ENCODE measurements at places on chromosomes 11 and 22.

DNA sequence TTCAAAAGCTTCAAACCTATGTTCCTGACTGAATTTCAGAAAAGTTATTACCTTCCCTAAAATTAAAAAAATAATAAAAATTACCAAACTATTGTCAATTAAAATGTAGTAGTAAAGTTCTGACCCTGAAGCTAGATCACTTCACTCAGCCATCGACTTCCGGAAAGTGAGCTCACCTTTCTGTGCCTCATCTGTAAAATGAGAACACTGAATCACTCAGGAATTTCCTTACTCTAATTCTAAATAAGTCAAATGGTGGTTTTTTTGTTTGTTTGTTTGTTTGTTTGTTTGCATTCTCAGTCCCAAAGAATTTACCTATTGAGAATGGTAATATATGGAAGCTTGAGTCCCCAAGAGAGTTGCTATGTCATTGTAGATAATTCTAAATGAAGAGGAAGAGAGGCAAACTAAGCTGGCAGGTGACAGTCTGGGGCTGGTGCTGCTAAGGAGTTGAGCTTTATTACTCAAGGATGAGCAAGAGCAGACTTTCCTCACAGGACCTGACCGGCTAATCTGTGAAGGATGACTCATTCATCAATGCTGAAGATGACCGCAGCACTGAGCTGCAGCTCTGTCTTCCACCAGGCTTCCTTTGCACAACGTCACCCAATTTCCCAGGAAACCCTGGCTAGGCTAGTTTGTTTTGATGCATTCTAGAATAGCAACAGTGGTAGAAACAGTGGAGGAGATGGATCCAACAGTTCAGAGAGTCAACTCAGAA lies 248.8 kb downstream of the RAB38 start:
- no peak overlapping the region for H3K4me3 ChIP-seq
- no peak for DNase-seq
- no peaks in the 10 kb centered on the region for H3K36me3 ChIP-seq
- H3K27ac ChIP-seq = no peak overlapping the region
- no peaks in the 10 kb centered on the region for H3K27me3 ChIP-seq
- H3K4me1 ChIP-seq = no peaks in the 10 kb centered on the region

DNA sequence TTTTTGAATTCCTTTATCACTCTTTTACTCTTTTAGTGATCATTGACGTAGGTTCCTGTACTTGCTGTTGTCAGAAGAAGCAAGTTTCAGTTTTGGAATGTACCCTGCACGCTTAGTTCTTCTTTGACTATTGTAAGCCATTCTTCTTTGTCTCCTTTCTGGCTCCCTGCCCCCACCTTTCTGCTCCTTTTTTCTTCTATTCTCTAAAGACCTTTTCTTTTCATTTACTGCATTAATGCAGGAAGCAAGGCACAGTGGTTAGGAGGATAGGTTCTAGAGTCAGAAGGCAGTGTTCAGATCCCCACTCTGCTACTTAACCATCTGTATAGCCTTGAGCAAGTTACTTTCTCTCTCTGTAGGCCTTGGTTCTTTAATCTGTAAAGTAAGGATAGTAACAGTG lies 33.7 kb upstream of the RAG2 start:
- 0 out of 2 replicates have a peak, but pooled peaks cover 3% of the 10 kb centered on the region for H3K4me1 ChIP-seq
- H3K27me3 ChIP-seq = no peaks in the 10 kb centered on the region

DNA sequence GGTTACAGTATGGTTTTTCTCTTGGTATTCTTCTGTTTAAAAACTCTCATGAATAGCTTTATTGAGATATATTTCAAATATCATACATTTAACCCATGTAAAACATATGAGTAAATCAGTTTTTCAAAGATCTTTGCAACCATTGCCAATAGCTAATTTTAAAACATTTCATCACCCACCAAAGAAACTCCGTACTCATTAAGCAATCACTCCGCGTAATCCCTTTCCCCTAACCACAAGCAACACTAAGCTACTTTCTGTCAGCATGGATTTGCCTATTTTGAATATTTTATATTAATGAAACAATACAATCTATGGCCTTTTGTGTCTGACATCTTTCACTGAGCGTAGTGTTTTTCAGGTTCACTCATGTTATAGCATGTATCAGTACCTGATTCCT lies 697.9 kb upstream of the ANO5 start:
- H3K4me3 ChIP-seq = no peak overlapping the region
- no peaks in the 10 kb centered on the region for H3K4me1 ChIP-seq
- H3K27me3 ChIP-seq = no peaks in the 10 kb centered on the region
- H3K36me3 ChIP-seq = no peaks in the 10 kb centered on the region
- DNase-seq = no peak

DNA sequence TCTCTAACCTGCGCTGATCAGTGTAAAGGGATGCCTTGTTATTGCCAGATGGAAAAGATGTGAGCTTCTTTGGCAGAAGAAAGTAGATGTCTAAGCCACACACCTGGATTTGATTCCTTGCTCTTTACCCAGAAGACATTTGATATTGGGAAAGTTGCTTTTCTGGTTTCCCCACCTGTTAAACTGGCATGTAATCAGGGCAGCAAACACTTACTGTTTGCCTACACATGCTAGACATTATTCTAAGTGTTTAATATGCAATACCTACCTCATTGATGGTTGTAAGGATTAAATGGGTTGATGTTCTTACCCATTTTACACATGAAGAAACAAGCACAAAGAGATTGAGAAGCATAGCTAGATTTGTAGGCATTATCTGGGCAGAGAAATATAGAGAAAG lies 16.6 kb downstream of the ASRGL1 start:
- no peaks in the 10 kb centered on the region for H3K36me3 ChIP-seq
- peaks cover 16% of the 10 kb centered on the region for H3K4me1 ChIP-seq
- H3K27me3 ChIP-seq = no peaks in the 10 kb centered on the region
- H3K27ac ChIP-seq = no peak overlapping the region
- DNase-seq = no peak

GRCh38 chr11:74002832-74003231 lies 6.1 kb downstream of the UCP3 start:
- DNase-seq = no peak
- no peaks in the 10 kb centered on the region for H3K36me3 ChIP-seq
- H3K4me3 ChIP-seq = no peak overlapping the region

GRCh38 chr22:44664149-44664548 lies 37.9 kb upstream of the PRR5 start:
- H3K27me3 ChIP-seq = peaks cover 78% of the 10 kb centered on the region
- no peak for DNase-seq
- no peaks in the 10 kb centered on the region for H3K36me3 ChIP-seq
- H3K4me3 ChIP-seq = no peak overlapping the region
- H3K4me1 ChIP-seq = no peaks in the 10 kb centered on the region
- no peak overlapping the region for H3K27ac ChIP-seq

DNA sequence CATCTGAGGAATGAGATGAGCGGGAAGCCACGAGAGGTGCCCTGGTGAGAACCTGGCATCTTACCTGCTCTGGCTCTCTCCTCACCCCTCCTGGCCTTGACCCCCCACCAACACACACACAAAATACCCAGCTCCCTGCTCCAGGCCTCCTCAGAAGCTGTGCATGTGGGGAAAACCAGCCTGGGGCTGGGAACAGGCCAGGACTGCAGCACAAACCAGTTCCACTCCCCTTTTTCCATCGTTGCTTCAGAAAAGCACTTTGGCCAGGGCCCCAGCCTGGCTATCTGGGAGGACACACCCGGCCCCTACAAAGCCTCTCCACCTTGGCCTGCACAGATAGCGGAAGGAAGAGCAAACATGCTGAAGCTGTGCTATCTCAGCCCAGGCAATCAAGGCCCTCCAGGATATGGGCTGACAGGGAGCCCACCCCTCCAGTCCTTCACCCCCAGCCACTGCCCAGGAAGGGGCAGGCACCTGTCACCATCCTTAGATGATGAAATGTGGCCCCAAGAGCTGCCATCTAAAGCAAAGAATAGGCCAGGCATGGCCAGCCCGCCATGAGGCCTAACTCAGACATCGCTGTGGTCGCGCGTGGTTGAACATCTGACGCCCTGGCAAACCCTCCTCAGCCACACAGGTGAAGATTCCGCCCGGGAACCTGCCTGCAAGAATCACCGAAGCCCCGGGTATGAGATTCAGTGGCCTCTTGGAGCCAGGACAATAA lies 35.4 kb downstream of the PISD start:
- no peaks in the 10 kb centered on the region for H3K27me3 ChIP-seq
- DNase-seq = no peak
- no peak overlapping the region for H3K27ac ChIP-seq

DNA sequence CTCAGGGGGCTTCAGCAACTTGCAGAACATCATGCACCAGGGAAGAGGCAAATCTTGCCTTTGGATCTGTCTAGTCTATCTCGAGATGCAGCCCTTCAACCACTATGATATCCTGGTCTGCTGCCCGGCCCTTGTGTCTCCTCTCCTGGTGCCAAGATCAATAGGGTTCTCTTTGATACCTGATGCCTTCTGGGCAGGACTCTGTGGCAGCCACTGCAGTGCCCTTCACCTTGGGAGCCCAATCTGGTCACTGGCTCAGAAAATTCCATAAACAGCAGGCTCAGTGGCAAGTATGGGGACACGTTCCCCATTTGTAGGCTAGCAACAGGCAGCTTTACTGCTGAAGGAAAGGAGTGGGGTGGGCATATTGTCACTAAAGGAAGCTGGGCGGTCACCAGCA lies 23.4 kb downstream of the SYN3 start:
- H3K4me3 ChIP-seq = no peak overlapping the region
- H3K36me3 ChIP-seq = no peaks in the 10 kb centered on the region
- H3K27me3 ChIP-seq = no peaks in the 10 kb centered on the region
- no peak overlapping the region for H3K27ac ChIP-seq
- no peaks in the 10 kb centered on the region for H3K4me1 ChIP-seq
- no peak for DNase-seq

DNA sequence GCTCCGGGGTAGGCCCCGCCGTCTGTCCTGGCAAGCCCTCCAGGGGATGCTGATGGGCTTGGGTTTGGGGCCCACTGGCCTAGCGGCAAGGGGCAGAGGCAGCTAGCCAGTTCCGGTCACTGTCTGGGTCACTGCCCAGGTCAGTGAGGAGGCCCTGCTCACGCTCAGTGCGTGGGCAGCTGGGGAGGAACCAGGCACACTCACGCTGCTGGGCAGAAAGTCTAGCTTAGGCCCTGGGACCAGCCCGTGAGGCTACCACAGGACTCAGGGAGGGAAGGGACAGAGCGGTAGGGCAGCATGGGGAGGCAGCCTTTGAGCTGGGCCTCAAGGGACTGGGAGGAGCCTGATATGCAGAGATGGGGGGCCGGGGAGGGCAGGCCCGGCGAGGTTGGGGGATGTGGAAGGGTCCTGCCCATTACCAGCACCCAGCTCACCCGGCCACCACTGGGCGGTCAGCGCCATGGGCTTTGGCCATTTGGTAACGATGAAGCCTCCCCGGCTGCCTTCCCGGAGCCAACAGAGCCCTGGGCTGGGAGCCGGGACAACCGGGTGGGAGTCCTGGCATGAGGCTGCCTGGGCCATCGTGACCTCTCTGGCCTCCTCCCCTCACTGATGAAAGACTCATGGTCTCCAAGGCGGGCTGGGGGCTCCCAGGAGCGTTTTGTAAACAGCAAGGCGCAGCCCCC lies 14.2 kb downstream of the SHISAL1 start:
- no peak for DNase-seq
- H3K27me3 ChIP-seq = peaks cover 95% of the 10 kb centered on the region
- no peak overlapping the region for H3K27ac ChIP-seq
- no peak overlapping the region for H3K4me3 ChIP-seq
- no peaks in the 10 kb centered on the region for H3K4me1 ChIP-seq

DNA sequence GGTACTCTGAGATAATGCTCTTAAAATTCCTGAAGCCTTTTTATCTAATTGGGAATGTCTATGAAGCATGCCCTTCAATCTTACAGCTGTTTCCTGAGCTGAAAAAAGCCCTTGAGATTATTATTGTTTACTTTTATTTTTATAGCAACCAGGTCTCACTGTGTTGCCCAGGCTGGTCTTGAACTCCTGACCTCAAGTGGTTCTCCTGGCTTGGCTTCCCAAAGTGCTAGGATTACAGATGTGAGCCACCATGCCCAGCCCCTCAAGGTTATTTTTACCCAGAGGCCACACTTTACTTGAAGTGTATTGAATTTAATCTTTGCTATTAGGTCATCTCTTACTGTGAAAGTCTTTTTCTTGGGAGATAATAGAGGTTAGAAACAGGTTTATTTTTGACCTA lies 7.0 kb upstream of the SWAP70 start:
- no peak for DNase-seq
- H3K36me3 ChIP-seq = no peaks in the 10 kb centered on the region
- H3K4me3 ChIP-seq = no peak overlapping the region
- no peaks in the 10 kb centered on the region for H3K4me1 ChIP-seq
- H3K27ac ChIP-seq = no peak overlapping the region
- H3K27me3 ChIP-seq = no peaks in the 10 kb centered on the region

DNA sequence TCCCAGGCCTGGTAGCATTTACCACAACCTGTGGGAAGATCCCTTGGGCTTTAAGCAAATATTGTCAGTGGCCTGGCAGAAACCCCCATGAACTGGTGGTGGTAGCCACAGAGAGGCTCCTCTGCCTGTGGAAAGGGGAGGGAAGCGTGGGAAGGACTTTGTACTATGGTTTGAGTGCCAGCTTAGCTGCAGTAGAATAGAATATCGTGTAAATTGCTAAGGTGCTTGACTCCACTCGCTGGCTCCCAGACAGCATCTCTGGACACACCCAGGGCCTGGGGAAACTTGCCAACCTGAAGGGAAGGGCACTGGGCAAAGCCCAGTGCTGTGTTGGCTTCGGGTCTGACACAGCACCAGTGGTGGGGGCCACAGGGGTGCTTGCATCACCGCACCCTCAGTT lies 52.6 kb downstream of the XRRA1 start:
- H3K36me3 ChIP-seq = no peaks in the 10 kb centered on the region
- DNase-seq = no peak
- H3K27ac ChIP-seq = no peak overlapping the region
- no peak overlapping the region for H3K4me3 ChIP-seq
- H3K27me3 ChIP-seq = no peaks in the 10 kb centered on the region
- H3K4me1 ChIP-seq = no peaks in the 10 kb centered on the region

DNA sequence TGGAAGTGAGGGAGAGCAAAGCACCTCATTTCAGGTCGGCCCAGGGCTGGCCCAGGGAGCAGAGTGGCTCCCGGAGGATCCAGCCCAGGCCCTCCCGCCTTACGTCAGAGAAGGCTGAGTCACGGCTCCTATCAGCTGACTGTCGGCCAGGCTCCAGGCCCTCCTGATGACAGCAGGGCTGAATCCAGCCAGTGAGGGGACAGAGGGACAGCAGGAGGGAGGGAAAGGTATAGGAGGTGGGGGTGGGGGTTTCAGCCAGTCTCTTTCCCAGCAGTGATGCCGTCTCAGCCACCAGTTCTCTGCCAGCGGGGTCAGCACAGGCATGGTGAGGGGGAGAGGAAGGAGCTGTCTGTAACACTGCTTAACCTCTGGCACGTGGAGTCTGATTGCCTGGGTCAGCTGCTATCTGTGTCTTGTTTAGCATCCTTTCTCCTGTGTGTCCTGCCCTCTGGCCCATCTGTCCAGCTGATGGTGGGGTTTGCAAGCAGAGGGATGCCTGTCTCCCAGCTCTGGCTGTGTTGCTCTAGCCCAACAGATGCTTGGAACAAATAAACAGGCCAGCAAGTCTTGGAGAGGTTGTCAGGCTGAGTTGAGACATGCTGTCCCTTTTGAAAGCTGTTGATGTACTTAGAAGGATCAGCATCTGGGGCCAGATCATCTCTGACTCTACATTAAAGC lies 74.0 kb downstream of the ADAMTS15 start:
- no peak overlapping the region for H3K27ac ChIP-seq
- H3K4me3 ChIP-seq = no peak overlapping the region
- no peaks in the 10 kb centered on the region for H3K4me1 ChIP-seq
- H3K36me3 ChIP-seq = no peaks in the 10 kb centered on the region
- H3K27me3 ChIP-seq = no peaks in the 10 kb centered on the region

GRCh38 chr11:34261820-34262219 lies 96.0 kb downstream of the ABTB2 start:
- no peak overlapping the region for H3K4me3 ChIP-seq
- H3K27me3 ChIP-seq = no peaks in the 10 kb centered on the region
- H3K4me1 ChIP-seq = no peaks in the 10 kb centered on the region
- DNase-seq = no peak
- no peaks in the 10 kb centered on the region for H3K36me3 ChIP-seq
- H3K27ac ChIP-seq = no peak overlapping the region
